ENCODE measurements at places on chromosomes 5 and 9.

GRCh38 chr5:111741278-111741677, 15.7 kb downstream of the NREP start:
- no peak for DNase-seq

DNA sequence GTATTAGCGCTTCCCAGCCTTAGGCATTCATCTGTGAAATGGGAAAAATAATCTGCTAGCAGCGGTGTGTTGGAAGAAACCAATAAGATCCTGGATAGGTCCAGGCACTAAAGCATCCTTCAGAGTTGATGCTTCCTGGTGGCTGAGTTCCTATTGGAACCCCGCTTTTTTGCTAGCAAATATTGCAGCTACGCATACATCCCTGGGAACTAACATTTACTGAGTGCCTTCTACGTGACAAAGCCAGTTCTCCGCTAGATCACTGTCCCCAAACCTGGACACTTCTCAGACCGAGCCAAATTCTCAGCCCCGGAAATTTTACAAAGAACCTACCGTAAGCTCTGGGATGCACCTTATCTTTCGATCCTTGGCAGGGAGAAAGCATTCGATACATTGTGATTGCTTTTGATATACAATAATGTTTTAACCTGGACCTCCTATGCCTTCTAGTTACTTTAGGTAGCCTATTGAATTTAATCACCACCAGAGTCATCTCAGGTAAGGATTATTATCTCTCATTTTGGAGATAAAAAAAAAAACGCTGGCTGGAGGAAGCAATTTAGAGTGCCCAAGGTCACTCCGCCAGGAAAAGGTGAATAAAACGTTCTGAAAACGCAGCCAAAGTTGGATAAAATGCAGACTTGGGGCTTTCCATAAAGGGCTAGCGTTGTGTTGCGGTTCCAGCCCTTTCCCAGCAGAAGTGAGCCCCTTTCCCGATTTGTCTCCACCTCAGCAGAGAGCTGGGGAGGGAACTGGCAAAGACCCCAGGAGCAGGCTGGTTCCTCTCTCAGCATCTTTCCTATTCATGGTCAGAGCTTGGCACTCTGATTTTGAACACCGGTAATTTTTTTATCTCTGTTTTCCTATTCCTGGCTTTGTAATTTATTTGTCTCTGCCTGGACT, 2.6 kb upstream of the MSX2 start:
- no peak for DNase-seq

DNA sequence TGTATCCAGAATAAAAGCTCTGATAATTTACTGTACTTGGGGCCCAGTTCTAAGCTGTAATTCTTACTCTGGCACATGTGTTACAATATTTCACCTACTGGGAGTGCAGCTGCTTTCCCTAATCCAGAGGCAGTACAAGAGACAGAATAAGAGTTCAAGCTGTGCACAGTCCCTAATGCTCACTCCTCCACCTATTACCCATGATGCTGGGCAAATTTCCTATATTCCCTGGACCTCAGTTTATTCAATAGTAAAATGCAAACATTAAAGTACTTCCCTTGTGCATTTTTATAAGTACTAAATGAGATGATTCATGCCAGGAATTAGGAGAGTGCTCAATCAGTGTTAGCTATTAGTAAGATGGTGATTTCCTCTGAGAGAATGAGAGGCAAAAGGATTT, 28.0 kb upstream of the TAF11L2 start:
- DNase-seq = no peak

- DNase-seq = no peak
Observed at GRCh38 chr9:133487331-133487725, 8.4 kb upstream of the SLC2A6 start.

GRCh38 chr5:149407323-149408251, 28.5 kb upstream of the IL17B start:
- no peak for DNase-seq

- DNase-seq = no peak
Observed at GRCh38 chr5:93151896-93152295, 429.1 kb downstream of the NR2F1-AS1 start.

GRCh38 chr5:18311266-18311665, 677.0 kb downstream of the TAF11L14 start:
- DNase-seq = no peak

DNA sequence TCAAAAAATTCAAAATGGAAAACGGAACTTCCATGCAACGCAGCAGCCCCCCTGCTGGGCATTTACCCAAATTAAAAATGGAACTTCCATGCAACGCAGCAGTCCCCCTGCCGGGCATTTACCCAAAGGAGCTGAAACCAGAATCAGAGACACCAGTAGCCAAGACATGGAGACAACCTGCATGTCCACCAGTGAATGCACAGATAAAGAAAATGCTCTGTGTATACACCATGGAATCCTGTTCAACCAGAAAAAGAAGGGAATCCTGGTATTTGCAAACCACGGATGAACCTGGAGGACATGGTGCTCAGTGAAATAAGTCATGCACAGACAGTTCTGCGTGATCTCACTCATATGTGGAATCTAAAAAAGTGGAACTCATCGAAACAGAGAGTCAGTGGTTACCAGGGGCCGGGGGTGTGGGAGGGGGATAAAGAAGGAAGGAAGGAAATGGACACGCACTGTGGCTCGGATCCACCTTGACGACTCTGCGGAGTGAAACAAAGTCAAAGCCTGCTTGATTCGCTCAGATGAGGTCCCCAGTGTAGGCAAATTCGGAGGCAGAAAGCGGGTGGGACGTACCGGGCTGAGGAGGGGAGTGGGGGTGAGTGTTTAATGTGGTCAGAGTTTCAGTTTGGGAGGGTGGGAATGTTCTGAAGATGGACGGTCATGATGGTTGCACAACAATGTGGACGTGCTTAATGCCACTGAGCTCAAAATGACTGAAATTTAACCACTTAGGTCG, 40.2 kb upstream of the EXOC3 start:
- DNase-seq = no peak

- no peak for DNase-seq
Observed at GRCh38 chr9:137130176-137130755, 8.7 kb upstream of the GRIN1 start.

GRCh38 chr5:75839547-75839946, 122.3 kb upstream of the POC5 start:
- DNase-seq = no peak

DNA sequence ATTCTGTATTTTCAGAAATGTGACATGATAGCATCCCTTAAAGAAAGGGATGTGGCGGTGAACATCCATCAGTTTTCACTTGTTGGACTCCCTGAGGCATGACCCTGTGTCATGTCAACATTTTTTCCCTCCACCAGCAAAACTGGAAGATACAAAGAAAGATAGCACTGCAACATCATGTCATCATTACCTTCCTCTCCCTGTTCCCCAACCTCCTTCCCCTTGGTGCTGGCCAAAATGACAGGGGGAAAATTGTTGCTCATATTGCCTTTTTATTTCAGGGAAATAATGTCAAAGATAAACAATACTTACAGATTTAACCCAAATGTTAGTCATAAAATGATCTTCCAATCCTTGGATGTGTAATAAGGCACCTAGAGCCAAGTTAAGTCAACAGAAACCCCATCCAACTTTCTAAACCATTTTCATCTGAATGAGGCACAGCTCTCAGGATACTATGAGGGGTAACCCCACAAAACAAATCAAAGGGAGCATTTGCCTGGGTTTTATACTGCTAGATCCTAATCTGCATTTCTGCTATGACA, 644.3 kb downstream of the ACTL7B start:
- no peak for DNase-seq

DNA sequence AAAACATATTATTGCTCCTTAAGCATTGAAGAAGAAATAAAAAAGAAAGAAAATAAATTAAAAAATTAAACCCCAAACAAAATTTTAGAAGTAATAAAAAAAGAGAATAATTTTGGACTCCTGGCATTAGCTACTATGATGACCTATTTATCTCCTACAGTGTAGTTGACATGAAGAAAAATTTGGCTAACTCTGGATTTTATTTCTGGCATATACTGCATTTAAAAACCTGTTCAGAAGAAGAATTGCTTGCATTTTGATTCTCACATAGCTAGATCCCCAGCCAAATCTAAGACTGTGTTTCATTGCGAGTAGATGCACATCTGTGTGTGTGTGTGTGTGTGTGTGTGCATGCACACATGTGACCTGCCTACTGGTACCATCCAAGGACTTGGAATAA, 30.1 kb upstream of the GABRG2 start:
- DNase-seq = no peak

- DNase-seq = no peak
Observed at GRCh38 chr5:135881244-135881643, 14.4 kb downstream of the IL9 start.

DNA sequence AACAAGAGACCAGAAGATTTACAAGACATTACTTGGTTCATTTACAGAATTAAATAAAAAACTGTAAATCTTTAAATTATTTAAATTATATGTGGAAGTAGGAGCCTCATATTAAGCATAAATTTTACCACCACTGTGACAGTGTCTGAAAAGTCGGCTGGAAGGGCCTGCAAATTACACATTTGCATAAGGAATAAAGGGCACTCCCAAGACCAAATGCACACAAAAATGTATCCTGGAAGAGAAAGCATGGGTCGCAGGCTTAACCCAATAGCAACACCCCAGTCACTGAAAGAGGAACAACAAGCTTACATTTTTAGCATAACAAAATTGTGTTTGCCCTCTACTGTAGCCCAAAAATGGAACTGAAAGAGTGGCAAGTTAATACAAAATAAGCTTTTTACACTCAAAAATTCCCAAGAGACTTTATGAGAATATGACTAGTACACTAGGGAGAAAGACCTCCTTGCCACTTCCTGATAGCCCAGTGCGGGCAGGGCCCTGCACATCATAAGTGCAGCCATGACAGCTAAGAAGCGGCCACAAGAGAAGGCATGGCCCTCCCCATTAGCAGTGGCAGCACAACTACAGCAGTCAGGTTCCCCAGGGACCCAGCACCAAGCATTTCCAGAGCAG, 482.0 kb downstream of the DTWD2 start:
- DNase-seq = no peak

- no peak for DNase-seq
Observed at GRCh38 chr9:137243626-137244485, 2.8 kb downstream of the TUBB4B start.

GRCh38 chr5:14779975-14780374, 91.6 kb downstream of the ANKH start:
- no peak for DNase-seq

DNA sequence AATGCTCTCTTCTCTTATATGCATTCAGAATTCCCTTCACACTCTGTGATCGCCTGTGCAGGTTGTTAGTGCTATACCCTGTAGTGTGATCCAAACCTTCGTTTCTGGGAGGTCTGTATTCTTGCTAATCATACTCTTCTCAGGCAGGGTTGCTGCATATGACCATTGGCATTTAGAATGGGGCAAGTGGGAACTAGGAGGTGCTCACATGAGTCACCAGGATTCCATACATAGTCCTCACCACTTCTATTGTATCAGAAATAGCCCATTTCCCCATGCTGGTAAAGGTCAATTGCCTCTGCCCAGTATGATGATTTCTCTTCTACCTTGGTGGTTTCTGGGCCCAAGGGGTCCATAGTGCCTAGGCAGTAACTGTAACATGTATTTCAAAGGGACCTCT, 443.5 kb upstream of the CDH6 start:
- no peak for DNase-seq

GRCh38 chr9:76603931-76604570, 145.1 kb downstream of the GCNT1 start:
- no peak for DNase-seq

DNA sequence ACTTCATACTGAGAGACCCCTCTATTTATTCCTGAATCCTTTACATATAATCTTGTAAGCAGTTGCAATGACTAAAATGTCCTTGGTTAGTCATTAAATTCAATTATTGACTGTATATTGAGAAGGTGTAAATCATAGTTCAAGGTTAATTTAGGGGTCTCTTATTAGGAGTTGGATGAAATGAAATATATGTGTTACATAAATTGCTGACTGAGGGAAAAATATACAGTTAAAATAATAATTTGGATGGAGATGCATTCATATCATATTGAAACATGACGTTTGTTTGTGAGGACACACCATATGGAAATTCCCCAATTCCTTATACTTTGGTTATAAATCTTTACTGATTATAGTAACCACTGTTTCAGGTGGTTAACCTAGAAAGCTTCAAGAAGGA, 430.6 kb downstream of the PDE4D start:
- no peak for DNase-seq

DNA sequence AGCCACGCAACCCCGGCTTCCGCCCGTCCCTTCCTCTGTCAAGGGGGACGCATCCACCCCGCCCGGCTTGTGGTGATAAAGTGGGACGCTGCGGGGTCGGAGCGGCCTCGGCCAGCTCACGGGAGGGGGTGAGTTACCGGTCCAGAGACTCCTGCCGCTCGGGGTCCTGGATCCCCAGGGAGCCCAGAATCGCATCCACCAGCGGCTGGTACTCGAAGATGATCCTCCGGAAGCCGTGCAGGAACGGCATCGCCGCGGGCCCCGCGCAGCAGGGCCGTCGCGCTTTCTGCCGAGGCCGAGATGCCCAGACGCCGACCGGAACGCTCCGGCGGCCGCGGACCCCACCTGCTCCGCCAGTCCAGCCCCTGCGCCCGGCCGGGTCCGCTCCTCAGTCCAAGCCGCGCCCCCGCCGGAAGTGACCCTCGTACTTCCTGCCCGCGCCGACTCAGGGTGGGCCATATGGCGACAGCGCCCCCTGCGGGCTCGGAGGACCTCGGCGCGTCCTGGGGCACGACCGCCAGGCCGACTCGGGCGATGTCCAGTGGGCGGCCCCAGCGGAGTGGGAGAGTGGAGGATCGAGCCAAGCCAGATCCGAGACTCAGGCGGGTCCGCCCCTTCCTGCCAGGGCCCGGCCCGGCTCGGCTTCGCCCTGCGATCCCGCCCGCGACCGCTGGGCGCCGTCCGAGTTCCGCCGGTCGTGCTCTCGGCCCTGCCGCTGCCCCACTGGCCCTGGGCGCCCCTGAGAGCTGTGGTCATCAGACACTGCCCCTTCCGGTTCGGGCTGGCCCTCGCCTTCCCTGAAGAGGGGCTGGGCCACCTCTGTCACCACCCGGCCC, at the start of gene ASB6:
Gene ASB6 (minus strand): TSS at position 402 of the 836 bp plus-strand sequence. CDS start 152 bp downstream, at position 250.
- peak; percentile 84 for DNase-seq

DNA sequence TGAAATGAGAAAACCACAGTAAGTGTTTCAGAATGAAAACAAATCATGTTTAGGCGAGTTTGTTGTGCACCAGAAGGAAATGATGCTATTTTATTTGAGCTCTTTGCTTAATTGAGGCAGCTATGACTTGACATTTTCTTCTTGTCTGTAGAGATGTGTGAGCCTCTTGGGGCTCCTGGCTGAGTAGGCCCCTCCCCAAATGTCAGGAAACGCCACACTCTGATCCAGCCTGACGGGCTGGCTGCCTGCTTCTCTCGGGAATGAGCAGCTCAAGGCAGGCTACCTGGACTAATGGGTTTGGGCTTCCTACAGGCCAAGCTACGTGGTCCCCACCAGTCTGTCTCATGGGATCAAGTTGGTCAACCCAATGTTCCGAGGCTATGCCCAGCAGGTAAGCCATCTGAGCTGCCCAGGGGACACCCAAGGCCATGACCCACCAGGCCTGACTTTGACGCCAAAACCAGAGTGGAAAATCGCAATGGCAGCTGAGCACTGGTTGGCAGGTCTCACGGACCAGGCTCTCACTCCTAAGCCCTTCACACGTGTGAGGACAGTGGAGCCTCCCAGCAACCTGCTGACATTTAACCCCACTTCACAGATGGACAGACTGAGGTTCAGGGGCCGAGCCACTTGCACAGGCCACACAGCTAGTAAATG, 29.9 kb downstream of the USP20 start:
- no peak for DNase-seq

Measured in cortex of kidney (tissue), 1 donor.